H4 (cell line): ENCODE measurements at places on chromosomes 1 and 21. TPM values are rescaled to one million over a fixed set of nuclear protein-coding genes. Genes with fewer than 3 reads are reported as not detected.
A peak's percentile ranks its signal among the peaks of the same experiment; 100 is the strongest.

DNA sequence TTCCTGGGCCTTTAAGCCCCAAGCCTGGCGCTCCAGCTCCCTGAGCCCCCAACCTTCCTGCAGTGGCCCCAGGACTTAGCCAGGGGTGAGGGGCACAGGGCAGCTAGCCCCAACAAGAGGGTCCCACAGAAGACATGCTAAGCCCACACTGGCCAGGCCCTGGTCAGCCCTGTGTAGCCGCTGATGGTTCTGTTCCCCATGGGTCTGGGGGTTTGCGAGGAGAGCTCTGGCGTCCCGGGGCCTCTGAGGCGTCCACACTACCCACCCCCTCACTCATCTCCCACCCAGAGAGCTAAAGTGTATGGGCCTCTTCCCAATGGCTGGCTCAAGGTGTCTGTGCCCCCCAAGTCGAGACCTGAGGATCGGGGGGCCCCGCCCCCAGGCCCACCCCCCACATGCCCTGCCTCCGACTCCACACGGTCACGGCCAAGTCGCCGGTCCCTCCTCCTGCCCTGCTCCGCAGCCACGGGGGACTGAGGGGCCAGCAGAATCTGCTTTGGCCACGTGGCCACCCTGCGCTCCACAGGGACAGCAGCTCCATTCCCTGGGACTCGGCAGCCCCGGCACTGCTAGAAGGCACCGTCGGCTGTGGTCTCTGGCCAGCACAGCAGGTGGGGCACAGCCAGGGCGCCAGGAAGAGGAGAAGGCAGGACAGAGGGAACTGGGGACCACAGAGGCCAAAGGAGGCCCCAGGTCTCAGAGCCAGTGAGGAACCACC is 7.8 kb downstream of the TNFRSF18 start:
- DNase-seq = no peak

The NUDT4B gene
- total RNA-seq = 6.2 and 12.2 TPM in 2 replicates

- DNase-seq = no peak
Measured at GRCh38 chr1:204196068-204196795, at the start of gene KISS1. Gene KISS1, minus strand, starts transcription at chr1:204196491. Its CDS starts 3,615 bp downstream, at chr1:204192876.

DNA sequence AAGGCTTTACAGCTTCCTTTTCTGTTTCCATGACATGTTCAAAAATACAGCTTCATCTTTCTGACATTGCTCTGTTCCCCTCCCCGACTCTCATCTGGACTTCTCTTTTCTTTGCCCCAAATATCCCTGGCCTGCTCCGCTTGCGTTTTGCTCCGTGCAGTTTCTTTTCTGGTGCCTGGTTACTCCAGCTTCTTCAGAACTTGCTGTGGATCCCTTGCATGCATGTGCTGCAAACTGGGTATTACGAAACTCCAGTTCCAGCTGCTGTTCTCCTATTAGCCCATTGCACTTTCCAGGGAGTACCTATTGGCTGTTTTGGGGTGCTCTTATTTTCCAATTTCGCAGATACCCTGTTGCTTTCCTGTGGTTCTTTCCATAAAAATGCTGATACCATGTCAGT is 9.9 kb upstream of the NDC1 start:
- no peak for DNase-seq

GRCh38 chr1:247385283-247385682 is 30.7 kb upstream of the NLRP3 start:
- no peak for DNase-seq

DNA sequence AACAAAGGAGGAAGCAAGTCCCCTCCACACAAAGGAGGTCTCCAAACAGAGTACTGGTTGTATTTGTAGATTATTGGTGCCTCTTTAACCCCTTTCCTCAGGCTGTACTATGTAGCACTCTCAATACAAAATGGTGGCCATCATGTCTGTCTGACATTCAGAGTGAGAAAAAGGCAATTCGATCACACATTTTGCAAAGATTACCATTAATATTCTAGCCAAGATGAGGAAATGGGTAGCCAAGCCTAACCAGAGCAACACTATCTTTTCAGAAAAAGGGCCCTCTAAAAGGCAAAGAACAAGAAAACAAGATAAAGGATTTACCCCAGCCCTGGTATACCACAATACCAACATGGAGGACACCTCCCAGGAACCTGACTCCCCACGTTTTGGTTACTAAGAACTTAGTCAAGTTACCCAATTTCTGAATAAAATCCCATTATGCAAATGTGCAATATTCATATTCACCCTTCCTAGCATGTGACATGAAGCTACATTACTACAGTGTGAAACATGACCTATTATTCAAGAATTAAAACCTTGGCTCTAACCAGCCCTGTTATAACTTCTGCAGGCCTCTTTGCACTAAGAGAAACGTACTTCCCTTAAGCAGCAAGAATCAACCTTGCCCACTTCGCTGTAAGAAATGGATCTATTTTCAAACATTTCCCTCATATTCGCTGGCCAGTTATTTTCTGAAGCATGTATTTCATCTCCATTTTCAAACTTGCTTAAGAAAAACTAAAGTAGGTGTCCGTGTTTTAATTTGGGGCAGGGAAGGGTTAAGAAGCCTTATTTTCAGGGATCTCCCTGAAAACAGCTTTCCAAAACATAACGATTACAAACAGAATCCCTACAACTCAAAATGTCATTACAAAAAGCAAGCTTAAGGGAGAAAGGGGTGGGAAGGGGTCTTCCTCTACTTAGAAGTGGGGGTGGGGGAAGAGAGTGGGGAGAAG is 2.1 kb downstream of the KDM5B start:
- DNase-seq = no peak

The LCA5L gene
- total RNA-seq = 1.4 TPM in 2 replicates

DNA sequence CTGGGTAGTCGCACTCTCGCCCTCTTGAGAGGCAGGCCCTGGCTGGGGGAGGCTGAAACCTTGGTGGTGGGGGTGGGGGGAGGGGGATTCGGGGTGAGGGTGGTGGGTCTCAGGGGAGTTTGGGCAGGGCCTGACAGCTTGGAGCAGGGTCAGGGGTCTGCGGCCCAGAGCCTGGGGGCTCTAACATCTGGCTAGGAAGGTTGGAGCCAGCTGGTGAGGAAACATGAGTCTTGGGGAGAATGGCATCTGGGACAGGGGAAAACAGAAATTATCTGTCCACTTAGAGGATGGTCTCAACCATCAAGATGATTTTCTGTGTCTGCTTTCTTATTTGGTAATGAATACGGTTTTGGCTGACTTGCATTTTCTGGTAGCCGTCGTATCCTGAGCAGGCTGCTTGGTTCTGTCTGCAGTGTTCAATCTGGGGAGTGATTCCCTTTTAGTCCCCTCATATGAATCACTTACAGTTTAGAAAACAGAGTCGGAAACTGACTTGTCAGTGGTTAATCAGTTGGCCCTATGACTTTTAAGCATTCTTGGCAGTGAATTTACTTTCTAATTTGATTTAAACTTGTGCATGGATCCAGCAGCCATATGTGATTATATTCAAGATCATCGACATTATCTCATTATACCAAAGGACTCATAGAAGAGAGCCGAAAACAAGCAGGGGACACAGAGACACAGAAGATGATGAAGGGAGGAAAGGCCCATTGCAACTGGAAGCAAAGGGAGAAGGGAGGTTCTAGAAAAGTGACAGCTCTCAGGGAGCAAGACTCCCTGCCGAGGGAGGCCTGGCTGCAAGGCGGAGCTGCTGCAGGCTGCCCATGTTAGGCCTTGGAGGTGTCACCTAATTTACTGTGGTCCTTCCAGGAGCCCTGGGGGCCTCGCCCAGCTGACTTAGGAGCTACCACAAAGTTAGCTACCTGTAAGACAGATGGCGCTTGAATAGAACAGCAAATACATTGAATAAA is 237.6 kb downstream of the SDCCAG8 start:
- no peak for DNase-seq

The ADAM30 gene
- not detected in 2 replicates for total RNA-seq

DNA sequence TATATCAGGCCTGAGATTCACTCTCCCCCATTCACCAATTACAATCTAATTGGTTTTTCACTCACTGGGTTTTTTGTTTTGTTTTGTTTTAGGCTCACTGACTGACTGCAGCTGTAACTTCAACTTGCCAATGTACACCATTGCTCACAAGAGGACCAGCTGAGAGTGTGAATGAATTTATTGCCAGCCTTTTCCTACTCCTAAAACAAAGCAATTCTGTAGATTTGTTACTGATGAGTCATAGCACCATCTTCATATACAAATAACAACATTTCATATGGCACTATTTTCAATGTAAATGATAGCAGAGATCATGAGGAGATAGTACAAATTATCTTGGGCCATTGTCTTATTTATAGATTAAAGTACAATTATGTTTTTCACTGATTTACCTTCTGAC is 76.0 kb upstream of the DPYD start:
- no peak for DNase-seq

DNA sequence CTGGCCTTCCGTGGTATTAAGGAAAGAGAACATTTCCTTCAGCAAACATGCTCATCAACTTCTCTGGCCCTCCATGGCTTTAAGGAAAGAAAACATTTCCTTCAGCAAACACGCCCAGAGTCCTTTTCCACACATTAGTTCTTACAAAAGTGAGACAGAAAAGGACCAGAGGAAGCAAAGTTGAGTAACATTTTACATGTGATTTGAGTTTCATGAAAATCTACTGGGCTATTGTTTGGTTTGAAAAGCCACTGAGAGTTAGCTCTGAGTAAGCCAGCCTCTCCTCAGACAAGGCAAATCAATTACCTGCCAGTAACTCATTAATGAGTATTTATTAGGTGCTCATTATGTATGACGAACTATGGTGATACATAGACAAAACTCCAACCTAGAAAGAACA is 78.0 kb downstream of the NID1 start:
- no peak for DNase-seq

GRCh38 chr21:33430858-33431257 is 27.6 kb downstream of the IFNGR2 start:
- no peak for DNase-seq

GRCh38 chr1:153028766-153029165 is 2.2 kb upstream of the SPRR1B start:
- no peak for DNase-seq

The TFF3 gene
- not detected in 2 replicates for total RNA-seq

The NID1 gene
- 14.0 and 19.2 TPM in 2 replicates for total RNA-seq

DNA sequence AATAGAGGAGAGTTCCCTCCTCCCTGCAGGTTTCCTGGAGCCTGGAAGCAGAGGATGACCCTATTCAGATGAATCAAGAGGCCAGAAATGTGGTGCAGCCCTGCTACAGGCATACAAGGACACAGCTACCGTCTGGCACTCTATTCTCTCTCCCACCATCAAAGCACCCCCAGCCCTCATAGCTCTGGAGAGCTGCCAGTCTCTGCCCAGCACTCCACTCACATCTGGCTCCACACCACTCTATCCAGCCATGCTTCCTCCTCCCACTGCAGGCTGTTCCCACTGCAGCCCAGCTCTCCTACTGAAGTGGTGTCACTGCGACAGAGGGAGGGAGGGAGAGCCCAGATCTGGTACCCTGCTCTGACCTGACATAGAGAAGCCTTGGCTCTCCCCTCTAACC is 18.4 kb downstream of the SYT2 start:
- DNase-seq = no peak

The ACOT11 gene
- total RNA-seq = 1.5 and 1.6 TPM in 2 replicates

GRCh38 chr1:190436615-190437014 is 41.0 kb downstream of the BRINP3 start:
- peak; percentile 36 for DNase-seq

The TDRD5 gene
- total RNA-seq = not detected in 2 replicates

DNA sequence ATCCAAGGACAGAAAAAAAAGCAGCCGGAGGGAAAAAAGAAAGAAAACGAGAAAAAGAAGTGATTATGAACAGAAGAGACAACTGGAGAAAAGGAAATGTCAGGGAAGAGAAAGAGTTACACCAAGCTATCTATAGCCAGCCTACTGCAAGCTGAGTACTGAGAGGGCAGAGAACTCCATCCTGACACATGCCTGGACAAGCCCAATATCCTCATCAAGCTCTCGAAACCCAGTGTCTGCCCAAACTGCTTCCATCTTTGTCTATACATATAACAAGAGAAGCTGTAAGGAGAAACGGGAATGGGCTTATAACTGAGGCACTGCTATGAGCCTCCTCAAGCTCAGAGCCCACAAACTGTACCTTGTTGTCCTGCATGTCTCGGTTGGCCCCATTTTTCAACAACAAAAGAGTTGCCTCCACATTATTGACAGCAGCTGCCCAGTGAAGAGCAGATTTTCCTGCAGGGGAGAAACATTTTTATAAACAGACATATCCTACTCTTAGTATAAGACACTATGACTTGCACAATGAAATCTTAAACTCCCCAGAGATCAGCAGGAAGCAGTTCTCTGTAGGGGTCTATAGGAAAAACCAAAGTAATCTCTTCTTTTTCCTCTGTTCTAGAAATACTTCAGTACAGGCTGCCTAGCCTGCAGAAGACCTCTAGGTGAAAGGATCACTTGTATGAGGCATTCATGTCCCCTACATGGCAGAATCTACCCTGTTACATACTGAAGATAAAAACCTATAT is 21.2 kb upstream of the ADAM30 start:
- no peak for DNase-seq

- DNase-seq = no peak
Measured at GRCh38 chr1:205677167-205677566, 3.1 kb downstream of the SLC45A3 start.

GRCh38 chr1:228799924-228800323 is 64.6 kb downstream of the RHOU start:
- DNase-seq = no peak

The FCMR gene
- 0.12 and 1.3 TPM in 2 replicates for total RNA-seq

GRCh38 chr1:87603626-87604025 is 274.9 kb downstream of the LMO4 start:
- DNase-seq = no peak

The KRTAP19-6 gene
- not detected in 2 replicates for total RNA-seq
